ENCODE measurements at places on chromosomes 7 and 10.

DNA sequence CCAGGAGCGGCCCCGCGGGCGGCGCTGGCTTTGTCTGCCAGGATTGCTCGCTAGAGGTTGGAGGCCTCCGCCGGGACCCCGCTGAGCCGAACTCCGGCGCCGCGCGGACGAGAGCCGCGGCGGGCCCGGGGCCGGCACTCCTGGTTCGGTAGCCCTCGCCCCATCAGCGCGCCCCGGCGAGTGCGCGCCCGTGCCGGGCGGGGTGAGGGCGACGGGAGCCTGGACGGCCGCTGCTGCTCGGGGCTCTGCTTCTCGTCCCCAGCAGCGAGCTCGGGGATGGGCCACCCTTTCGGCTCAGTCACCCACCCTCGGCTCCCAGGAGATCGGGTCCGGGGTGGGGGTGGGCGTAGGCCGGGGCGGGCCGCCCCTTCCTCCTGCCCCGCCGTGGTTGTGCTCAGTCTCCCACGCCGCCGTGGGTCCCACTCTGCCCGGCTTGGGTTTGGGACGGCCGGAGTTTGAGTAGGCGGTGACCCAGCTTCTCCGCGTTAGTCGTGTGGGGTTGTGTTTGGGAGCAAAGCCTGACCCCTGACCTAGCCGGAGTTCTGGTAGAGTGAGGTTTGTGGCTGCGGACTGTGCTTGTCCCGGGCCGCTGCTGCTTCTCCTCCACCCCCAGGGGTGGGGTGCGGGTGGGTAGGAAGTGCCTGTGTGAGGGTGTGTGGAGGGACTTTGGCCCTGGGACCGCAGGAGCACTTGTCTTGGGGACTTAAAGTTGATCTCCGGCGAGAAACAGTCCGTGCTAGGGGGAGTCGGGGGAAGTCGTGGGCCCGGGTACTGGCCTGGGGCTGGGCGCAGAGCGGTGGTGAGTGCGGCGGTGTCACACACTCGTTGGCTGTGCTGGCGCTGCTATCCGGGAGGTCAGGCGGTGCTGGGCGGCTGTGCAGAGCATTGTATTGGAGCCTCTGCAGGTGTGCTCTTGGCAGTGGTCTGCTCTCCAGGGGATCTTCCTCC is 677 bp downstream of the TSPAN14 start:
- peak; percentile 46 for DNase-seq

DNA sequence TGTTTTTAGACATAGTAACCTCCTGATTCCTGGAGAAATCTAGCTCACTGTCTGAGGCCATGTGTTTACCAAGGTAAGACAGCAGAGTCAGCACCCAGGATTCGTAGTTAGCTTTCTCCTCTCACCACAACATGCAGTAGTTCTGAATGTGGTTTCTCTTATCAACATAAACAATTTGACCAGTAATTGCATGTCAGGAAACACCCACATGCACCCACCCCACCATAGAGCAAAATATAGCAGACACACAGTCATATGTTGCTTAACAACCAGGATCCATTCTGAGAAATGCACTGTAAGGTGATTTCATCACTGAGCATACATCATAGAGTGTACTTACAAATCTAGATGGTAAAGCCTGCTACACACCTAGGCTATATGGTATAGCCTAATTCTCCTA is 1004.0 kb downstream of the ANKRD7 start:
- DNase-seq: no peak

- no peak for DNase-seq
Measured at GRCh38 chr7:699476-700170, 26.9 kb upstream of the DNAAF5 start.

- no peak for DNase-seq
Measured at GRCh38 chr7:110061387-110061786, 1029.5 kb upstream of the LRRN3 start.

DNA sequence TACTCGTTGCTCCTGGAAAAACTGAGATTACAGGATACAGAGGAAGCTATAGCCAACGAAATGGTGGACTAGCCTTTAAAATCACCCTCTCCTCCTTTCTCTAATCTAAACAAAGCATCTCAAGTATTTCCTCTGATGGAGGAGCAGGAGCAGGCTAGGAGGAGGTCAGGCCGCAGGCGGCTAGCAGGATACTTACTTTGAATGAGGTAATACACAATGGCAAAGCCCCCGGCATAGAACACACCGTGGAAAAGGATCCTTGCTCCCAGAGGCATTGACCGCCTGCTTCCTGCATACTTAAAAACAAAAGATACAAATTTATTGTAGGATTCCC is 64.4 kb downstream of the STK17A start:
- no peak for DNase-seq

GRCh38 chr7:29142021-29142727 is 4.2 kb downstream of the CPVL start:
- DNase-seq: no peak

All from activated B cell treated with CpG ODN at 0.5 μM for 24 hours (primary cell).